ENCODE measurements at places on chromosomes 2 and 18. TPM values are rescaled to one million over a fixed set of nuclear protein-coding genes. Genes with fewer than 3 reads are reported as not detected.

Gene MAB21L4
- 0.83 TPM for total RNA-seq

Gene ZNF513
- 11.6 TPM for total RNA-seq

Gene CD8B
- 0.65 TPM for total RNA-seq

Gene TMEM17
- total RNA-seq: 1.9 TPM

Gene SEPTIN10
- 167 TPM for total RNA-seq

Gene SPHKAP
- total RNA-seq: 0.40 TPM

Gene KDSR
- total RNA-seq: 41.8 TPM
